ENCODE measurements at places on chromosomes 5 and 9.

GRCh38 chr9:75607521-75607920, 283.0 kb upstream of the PCSK5 start:
- no peak for DNase-seq

GRCh38 chr5:33074548-33074947, 363.4 kb downstream of the NPR3 start:
- no peak for DNase-seq

DNA sequence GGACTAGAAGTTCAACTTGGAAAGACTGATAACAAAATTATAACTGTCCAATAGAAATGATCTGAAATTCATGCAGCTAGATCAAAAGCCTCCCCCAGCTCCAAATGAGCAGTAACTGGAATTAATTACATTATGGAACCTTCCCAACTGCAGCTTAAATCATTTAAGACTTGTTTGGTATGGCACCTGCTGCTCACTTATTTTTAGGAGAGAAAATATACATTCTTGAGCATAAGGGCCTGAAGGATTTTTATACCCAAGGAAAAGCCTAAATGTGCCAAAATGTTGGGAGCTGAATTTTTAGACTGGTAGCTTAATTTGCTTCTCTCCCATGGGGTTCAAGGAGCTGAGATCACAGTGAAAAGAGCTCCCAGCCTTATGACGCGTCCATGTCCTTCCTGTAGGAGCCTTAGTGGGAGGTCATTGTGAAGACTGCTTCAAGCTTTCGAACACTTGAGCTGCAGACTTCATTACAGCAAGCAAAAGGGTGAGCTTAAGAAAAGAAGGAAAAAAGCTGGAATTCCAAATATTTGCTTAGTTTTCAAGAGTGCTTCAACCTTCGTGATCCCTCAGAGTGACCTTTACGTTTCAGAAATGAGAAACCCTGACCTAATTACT, 276.0 kb downstream of the DMAC1 start:
- no peak for DNase-seq

GRCh38 chr5:14617441-14617840, 35.8 kb downstream of the OTULINL start:
- no peak for DNase-seq

GRCh38 chr5:33362915-33363314, 77.8 kb upstream of the TARS1 start:
- no peak for DNase-seq

Data from NCI-H187 treated with DMSO at 0.1 percent for 48 hours (cell line).